Stimulated activated CD4-positive, alpha-beta T cell treated with anti-CD3 and anti-CD28 coated beads, Interleukin-15, amount 100 ng/mL, for 1 hour (primary cell): ENCODE measurements at places on chromosomes 3 and 15.

- no peak for DNase-seq
Measured at GRCh38 chr15:88954431-88955277, 41.5 kb upstream of the MFGE8 start.

- no peak for DNase-seq
Measured at GRCh38 chr3:139794469-139795265, 116.9 kb upstream of the NMNAT3 start.

DNA sequence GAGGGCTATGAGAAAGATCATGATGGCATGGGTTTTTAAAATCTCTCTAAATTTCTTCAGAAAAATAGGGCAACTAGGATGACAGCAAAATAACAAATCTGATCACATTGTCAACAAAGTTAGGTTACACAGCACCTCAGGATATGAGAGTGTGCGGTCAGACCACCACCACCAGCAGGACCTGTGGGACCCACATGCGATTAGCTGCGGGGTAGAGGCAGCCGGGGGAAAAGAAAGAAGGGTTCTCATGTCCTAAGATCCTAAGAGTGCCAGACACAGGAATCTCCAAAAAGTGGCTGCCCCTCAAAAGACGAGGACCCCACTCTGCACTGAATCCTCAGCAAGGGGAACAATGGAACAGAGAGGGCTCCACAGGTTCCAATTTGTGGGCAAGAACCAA lies 15.6 kb downstream of the CHRNA3 start:
- DNase-seq, result no peak

DNA sequence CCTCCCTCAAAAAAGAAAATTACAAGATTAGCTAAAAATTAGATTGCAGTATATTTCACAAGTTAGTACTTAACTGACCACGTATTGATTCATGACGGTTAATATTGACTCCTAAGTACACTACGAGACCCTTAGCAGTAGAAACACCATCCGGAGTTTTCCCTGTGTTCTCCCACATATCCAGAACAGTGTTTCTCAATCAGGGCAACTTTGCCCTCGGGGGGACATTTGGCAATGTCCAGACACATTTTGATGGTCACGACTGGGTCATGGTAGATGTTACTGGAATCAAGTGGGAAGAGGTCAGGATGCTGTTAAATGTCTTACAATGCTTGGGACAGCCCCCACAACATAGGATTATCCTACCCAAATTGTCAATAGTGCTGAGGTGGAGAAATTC lies 40.7 kb upstream of the LIPC start:
- DNase-seq, result no peak

DNA sequence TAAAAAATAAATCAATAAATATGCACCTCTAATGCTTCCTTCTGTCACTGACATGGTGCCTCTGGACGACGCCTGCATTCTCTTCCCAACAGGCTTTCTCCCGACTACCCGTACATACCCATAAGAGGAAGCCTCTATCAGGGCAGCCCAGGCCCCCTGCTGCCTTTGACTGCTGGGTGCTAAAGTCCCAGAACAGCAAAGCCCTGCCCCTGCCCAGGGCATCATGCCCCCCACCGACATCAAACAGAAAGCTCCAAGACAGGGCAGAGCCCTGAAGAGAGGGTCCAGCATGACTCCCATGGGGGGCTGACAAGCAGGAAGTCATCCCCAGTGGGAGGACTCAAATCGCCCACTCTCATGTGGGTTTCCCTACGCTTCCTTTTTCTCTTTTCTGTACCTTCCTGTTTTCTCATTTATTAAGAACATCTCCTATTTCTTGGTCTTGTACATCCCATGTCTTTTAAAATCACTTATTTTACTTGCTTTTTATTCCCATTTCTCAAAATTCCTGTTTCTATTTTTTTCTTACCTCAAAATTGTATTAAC lies 23.4 kb downstream of the XPC start:
- no peak for DNase-seq

- DNase-seq, result no peak
Measured at GRCh38 chr15:77540312-77541060, 92.2 kb downstream of the LINGO1 start.

- no peak for DNase-seq
Measured at GRCh38 chr15:68469162-68470048, 37.4 kb upstream of the ITGA11 start.

GRCh38 chr3:180311242-180311641 lies 274.5 kb upstream of the PEX5L start:
- DNase-seq, result no peak

DNA sequence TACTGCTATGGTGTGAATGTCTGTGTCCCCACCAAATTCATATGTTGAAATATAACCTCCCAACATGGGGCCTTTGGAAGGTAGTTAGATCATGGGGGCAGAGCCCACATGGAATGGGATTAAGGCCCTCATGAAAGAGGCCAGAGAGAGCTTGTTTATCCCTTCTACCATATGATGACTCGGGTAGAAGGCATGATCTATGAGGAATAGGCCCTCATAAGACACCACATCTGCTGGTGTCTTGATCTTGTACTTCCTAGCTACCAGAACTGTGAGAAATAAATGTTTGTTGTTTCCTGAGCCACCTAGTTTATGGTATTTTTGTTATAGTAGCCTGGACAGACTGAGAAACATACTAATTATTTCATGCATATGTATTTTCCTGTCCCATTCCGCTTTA lies 51.9 kb downstream of the WWTR1 start:
- no peak for DNase-seq

GRCh38 chr3:100454677-100455076 lies 37.7 kb upstream of the TMEM45A start:
- no peak for DNase-seq

DNA sequence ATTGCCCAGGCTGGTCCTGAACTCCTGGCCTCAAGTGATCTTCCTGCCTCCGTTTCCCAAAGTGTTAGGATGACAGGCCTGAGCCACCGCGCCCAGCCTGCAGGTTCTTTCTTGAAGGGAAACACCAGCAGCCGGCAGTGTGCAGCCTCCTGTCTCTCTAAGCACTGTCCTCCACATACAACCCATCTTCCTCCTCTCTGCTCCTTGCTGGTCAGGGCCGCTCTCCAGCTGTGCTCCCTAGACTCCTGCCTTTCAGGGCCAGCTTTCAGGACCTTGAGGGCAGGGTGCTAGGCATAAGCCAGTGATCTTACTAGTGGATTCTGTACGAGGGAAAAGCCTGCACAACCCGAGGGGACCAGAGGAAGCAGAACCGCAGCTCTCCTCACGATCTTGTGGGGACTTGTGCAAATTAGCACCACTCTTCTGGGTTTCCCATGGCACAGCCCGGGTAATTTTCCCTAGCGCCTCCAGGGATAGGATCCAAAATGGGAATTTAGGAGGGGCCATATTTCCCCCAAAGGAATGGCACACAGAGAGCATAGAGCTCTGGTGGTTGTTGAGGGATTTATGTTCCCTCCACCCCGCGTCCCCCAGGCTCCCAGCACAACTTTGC lies 18.2 kb upstream of the CORO2B start:
- no peak for DNase-seq

GRCh38 chr3:64332459-64333350 lies 107.4 kb upstream of the PRICKLE2 start:
- no peak for DNase-seq

GRCh38 chr3:155664925-155665695 lies 79.8 kb downstream of the PLCH1 start:
- no peak for DNase-seq

DNA sequence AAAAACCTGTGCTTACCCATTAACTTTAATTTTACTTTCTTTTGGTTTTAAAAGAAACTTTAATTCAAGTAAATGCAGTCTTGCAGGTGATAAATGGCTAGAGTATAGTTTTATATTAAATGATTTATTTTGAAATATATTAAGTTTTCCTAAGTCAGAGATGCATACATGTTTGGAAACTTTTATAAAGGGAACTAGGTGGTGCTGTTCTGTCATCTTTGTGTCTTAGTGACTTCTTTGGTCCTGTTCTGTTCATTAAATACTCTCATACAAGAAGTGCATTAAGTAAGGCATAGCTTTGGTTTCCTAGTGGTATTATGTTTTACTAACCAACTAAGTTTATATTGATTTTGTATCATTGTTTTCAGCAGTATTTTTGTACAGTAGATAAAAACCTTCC lies 15.6 kb downstream of the CADM2 start:
- no peak for DNase-seq

- no peak for DNase-seq
Measured at GRCh38 chr3:23372285-23372684, 169.2 kb downstream of the UBE2E2 start.

GRCh38 chr15:27086805-27087204 lies 115.8 kb downstream of the GABRG3 start:
- DNase-seq, result no peak

GRCh38 chr3:14397940-14398796 lies 4.2 kb upstream of the SLC6A6 start:
- DNase-seq, result no peak

DNA sequence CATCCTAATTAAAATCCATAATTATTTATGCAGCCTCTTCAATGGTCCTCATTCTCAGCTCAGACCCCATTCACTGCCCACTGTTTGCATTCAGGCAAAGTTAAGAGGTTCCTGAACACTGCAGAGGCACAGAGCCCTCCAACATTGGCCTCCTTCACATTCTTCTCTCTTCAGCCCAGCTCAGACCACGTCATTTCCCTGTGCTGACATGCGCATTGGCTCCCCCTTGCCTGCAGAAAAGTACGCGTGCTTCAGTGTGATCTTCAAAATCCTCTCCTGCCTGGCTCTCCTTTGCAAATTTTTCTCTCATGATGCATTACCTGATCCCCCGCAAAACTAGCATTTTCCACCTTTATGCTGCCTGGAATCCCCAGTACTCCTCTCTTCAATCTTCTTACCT lies 552.3 kb downstream of the NTRK3 start:
- no peak for DNase-seq

GRCh38 chr15:45869034-45869668 lies 234.3 kb downstream of the SQOR start:
- DNase-seq, result no peak

DNA sequence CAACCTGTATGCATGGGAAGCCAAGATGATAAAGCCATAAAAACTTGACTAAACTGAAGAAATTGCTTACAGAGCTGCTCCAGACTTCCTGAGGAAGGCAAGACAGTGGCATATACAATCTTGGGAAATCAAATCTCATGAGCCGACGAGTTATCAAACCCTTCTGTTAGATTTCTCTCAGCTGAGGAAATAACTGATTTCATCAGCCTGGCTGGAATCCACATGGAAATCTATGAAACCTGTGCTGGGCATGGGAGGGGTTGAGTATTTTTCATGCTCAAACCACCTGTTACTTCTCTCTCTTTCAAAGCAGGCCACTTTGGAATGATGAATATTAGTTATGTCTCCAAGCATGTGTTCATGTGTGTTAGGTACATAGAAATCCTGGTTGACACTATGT lies 727.7 kb downstream of the FHIT start:
- no peak for DNase-seq

- no peak for DNase-seq
Measured at GRCh38 chr3:143383421-143383820, 263.9 kb downstream of the CHST2 start.

- no peak for DNase-seq
Measured at GRCh38 chr3:129050556-129051295, 9.9 kb upstream of the GP9 start.

DNA sequence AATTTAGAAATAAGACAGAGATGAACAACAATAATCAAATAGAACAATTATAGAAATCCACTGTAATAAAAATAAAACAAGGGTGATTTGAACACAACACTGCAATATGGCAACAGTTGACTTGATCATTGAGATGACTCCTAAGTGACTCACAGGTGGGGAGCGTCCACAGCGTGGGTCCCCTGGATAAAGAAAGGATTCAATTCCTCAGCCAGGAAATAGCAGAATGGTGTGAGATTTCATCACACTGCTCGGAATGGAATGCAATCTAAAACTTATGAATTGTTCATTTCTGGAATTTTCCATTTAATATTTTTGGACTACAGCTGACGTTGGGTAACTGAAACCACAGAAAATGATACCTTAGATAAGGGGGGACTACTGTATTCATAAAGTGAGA lies 82.0 kb downstream of the CNTN3 start:
- DNase-seq, result no peak

GRCh38 chr15:50046867-50047266 lies 72.2 kb downstream of the ATP8B4 start:
- no peak for DNase-seq

DNA sequence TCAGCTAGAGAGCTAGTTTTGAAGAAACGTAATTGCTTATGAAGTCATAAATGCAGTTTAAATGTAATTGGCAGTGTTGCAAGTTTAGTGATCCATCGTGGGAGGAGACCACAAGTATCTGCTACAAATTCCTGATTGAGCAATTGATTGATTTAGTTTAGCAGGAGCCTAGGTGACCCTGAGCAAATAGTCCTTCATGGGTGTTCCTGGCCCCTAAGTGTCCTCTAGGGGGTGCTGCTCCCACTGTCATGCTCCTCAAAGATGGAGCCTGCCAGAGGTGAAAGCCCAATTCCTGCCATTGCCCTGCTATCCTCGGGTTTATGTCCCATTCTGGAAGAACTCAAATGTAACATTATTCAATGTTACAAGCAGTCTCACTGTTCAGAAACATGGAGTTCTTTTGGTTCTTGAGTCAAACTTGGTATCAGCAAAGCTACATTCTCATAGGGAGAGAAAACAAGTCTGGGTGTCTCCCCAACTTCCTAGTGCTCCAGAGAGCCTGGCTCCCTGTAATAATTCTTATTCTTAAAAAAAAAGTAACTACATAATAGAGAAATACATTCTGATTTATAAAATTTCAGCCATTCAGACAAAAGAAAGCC lies 29.8 kb upstream of the SENP5 start:
- peak; percentile 45 for DNase-seq

DNA sequence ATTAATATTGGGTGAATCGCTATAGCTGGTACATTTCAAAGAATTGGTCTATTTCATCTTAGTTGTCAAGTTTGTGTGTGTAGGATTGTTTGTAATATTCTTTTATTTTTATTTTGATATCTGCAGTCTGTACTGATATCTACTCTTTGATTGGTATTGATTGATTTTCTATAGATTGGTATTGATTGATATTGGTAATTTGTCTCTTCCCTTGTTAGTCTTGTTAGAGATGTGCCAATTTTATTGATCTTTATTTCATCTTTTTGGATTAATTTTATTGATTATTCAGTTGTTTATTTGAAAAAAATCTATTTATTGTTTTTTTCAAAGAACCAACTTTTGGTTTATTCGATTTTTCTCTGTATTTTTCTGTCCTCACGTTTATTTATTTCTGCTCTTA lies 61.4 kb downstream of the TM2D3 start:
- DNase-seq, result no peak

- DNase-seq, result no peak
Measured at GRCh38 chr15:101646672-101647071, 5.5 kb downstream of the TM2D3 start.

DNA sequence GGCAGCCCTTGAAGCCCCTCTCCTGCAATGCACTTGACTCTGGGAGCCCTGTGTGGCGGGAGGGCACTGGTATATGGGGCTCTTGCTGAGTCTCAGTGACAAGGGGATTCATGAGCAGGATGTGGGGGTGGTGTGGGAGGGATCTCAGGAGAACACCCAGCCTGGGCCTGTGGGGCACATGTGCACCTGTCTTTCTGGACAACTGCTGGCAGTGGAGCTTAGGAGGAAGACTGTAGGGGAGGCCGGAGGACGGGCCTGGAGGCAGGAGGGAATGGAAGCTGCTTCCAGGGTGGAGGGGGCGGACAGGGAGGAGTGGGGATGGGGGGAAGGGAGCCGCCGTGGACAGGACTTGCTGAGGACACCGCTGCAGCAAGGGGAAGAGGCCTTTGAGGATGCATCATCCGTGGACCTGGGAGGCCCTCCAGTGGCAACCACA lies 10.8 kb upstream of the SNRPA1 start:
- no peak for DNase-seq

GRCh38 chr15:67480741-67481140 lies 40.2 kb upstream of the C15orf61 start:
- DNase-seq, result no peak

GRCh38 chr3:100882571-100882984 lies 110.6 kb downstream of the ABI3BP start:
- DNase-seq, result no peak

GRCh38 chr15:39874890-39875549 lies 45.0 kb downstream of the GPR176 start:
- DNase-seq, result no peak
